ENCODE measurements at places on chromosomes 1 and 21.

DNA sequence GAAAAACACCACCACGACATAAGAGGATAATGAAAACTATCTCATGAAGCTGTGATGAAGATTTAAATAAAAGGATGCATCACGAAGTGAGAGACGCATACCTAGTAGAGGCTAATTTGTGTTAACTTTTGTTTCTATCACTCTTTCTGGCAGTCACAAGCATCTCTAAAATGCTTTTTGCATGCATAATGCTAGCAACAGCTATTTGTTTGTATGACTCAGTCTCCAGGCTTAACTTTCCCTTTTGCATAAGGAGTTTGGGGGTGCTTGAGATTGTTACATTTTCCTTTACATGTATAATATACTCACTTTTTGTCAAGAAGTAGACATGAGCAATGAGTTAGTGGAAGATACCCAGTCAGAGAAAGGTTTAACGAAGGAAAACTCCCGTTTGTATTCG, 385.4 kb downstream of the DISC1 start:
- no peak for DNase-seq

DNA sequence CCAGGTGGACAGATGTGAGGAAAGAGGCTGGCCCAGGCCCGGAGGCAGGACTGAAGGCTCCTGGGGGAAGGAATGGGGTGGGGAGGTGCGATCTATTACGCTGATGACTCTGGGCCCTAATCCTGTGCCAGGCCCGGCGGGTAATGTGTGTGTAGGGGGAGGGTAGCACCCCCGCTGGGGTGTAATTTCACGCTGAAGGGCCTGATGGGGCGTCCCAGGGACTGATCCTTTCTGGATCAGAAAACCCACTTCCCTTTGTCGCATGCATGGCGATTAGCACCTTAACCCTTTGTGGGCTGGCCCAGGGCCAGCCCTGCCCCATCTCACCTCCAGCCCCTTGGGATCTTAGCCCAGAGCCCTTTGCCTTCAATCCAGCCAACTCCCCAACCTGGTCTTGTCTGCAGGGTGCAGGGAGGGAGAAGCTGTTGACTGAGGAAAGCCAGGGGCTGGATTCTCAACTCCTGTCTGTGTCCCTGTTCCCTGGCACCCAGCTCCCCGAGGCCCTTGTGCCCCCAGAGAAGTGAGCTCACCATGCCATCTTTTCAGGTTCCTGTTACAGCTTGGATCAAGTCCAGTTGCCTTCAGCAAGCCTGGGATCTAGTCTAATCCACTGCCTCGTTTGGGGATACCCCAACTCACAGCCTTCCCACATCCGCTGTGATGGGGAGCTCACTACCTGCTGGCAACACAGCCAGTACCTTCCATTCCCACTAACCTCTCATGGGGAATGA, 26.0 kb downstream of the KNCN start:
- no peak for DNase-seq

GRCh38 chr1:245225322-245226202, 70.8 kb downstream of the KIF26B start:
- no peak for DNase-seq

GRCh38 chr1:1827089-1827848, 49.0 kb upstream of the NADK start:
- DNase-seq: no peak

DNA sequence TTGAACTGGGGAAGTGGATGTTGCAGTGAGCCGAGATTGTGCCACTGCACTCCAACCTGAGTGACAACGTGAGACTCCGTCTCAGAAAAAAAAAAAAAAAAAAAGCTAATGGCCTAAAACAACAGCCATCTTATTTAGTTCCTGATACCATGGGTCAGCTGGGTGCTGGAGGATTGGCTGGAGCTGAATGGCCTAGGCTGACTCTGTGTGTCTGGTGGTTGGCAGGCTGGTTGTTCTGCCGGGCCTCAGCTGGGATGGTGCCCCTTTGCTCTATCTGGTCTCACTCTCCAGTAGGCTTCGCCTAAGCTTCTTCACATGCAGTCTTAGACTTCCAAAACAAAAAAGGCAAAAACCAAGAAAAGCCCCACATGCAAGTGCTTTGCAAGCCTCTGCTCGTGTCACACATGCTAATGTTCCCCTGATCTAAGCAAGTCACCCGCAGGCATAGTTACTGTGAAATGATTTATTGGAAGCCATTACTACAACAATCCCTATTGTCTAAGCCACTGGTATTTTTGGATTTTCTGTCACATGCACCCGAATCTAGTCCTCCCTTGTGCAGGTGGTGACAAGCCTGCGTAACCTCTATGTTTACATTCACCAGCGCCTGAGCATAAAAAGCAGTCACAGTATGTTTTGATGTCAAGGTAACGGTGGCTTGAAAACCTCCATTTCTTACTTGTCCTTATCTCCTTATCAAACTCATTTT, 39.6 kb upstream of the KANK4 start:
- DNase-seq: no peak

GRCh38 chr1:57633056-57633455, 209.2 kb upstream of the DAB1 start:
- no peak for DNase-seq

GRCh38 chr1:37752213-37752582, 12.7 kb downstream of the EPHA10 start:
- no peak for DNase-seq

GRCh38 chr1:21244986-21245687, 45.1 kb downstream of the ECE1 start:
- DNase-seq: no peak

GRCh38 chr1:185497177-185497576, 180.1 kb upstream of the IVNS1ABP start:
- no peak for DNase-seq

DNA sequence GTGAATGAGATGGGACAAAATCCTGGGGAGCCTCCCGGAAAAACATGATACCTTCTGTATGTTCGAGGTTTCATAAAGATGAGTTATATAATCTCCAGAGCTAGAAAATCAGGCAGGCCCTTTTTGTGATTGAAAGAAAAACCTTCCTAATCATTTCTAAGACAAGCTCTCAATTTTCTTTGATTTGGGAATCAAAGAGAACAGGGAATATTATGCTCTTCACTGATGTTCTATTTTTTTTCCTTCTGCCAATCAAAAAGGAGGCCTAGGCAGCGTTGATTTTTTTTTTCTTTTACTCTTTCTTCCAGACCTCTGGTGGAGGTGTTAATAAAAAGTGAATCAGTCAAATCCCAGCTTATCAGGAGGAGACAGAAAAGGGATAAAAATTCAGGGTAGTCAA, 34.5 kb downstream of the DIRAS3 start:
- DNase-seq: no peak

- no peak for DNase-seq
Measured at GRCh38 chr1:19554090-19554489, 68.8 kb upstream of the CAPZB start.

- DNase-seq: no peak
Measured at GRCh38 chr1:150999051-150999674, 7.5 kb downstream of the MINDY1 start.

- DNase-seq: no peak
Measured at GRCh38 chr1:235160383-235160956, 580 bp downstream of the RBM34 start.

- no peak for DNase-seq
Measured at GRCh38 chr1:36149973-36150295, 648 bp upstream of the TRAPPC3 start.

DNA sequence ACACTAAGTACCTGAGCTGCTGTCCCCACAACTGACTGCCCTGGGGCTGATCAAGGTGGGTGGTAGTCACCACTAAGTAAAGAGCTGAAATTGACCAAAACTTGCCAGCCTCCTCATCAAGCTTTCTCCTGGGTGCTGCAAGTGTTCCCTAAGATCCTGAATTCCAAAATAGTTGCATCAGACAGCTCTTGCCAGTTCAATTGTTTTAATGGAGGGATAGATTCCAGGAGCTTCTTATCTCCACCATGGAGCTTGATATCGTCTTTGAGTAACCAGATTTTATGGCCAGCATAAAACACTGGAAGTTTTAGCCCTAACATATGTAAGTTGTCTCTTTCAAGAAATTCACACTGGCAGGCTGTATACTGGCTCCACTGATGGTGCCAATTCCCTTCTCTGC, 90.3 kb downstream of the NID1 start:
- DNase-seq: no peak

- DNase-seq: no peak
Measured at GRCh38 chr1:99110140-99111041, 105.7 kb upstream of the PLPPR5 start.

GRCh38 chr1:67460676-67461500, 30.7 kb upstream of the SERBP1 start:
- no peak for DNase-seq

DNA sequence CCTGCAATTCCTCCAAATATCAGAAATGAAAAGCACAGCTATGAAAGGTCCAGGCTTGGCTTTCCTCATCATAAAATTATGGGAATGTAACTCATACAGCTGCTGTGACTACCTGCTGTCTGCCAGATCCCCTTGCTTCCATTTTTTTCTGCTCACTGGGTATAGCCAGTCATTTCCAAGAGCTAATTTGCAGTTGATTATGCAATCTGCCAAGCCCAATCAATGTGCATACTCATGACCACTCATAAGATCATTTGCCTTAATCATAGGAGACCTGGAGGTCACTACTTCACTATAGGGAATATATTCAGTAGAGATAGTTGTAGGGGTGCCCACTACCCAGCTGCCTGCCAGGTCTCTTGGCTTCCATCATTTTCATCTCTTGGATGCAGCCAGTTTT, 417.7 kb upstream of the ZRANB2 start:
- DNase-seq: no peak

- DNase-seq: no peak
Measured at GRCh38 chr21:37331411-37331810, 35.2 kb upstream of the DYRK1A start.

- no peak for DNase-seq
Measured at GRCh38 chr1:44305962-44306422, 49.1 kb downstream of the ERI3 start.

DNA sequence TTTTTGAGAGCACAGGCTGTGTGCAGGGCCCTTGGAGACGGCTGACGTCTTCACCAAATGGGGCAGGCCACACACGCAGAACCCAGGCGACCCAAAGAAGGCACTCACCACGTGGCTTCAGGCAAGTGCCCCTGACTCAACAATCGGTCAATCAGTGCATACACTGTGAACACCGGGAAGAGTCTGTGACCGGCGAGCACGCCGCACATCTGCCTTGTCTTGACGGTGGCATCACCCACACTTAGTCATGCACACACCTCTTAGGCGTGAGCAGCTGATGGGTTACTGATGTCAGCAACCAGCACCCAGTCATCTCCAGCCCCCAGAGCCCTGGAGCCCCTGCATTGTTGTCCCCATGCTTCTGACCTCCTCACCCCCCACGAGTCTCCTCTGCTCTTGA, 4.9 kb upstream of the LRRC3 start:
- DNase-seq: no peak

GRCh38 chr21:33541105-33541711, 709 bp downstream of the GART start:
- no peak for DNase-seq

GRCh38 chr1:162367772-162368171, 8.9 kb downstream of the SPATA46 start:
- DNase-seq: no peak

- no peak for DNase-seq
Measured at GRCh38 chr1:155033524-155033923, at the start of the genes DCST1 and DCST2. TSS of gene DCST1 (plus strand) at chr1:155033824. CDS start at chr1:155034037, 213 bp downstream. TSS of gene DCST2 (minus strand) at chr1:155033781. CDS start at chr1:155033701, 80 bp downstream.

DNA sequence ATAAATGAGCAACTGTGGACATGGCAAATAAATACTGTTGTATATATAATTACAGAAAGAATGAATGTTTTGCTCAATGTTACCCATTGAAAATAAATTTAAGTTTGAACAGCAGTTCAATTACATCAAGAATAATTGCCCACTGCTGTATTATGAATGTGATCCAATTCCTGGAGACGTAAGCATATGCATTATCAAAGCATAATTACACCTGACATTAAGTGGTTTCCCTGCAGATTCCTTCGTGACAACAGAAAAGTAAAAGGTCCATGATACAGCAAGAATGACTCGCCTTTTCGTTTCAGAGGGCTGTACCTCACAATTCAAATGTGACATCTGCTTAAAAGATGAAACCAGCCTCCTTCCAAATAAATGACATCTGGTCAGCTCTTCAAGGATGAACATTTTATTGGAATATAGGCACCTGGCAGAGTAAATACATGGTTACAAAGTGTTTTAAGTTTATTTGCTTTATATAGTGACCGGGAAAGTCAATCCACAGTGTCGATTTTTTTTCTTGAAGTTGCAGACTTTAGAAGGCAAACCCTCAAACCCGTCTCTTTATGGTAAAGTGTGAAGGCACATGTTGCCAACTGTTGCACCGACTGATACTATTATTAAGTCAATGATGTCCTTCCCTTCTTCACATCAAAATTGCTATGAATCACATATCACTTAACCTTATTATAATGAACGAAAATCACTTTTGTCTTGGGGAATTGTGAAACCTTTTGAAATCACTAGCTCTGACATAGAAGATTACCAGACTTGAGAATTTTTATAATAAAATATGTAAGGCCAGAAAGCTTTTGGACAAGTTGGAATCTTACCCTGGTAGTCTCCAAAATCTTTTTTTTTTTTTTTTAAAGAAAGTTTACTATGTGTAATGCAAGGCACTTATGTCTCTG, 36.2 kb upstream of the EDEM3 start:
- no peak for DNase-seq

- no peak for DNase-seq
Measured at GRCh38 chr1:206415942-206416341, 54.3 kb upstream of the IKBKE start.

- no peak for DNase-seq
Measured at GRCh38 chr1:31523769-31524168, 52.5 kb upstream of the TINAGL1 start.

- DNase-seq: no peak
Measured at GRCh38 chr1:224213438-224214119, 30.5 kb downstream of the DEGS1 start.

DNA sequence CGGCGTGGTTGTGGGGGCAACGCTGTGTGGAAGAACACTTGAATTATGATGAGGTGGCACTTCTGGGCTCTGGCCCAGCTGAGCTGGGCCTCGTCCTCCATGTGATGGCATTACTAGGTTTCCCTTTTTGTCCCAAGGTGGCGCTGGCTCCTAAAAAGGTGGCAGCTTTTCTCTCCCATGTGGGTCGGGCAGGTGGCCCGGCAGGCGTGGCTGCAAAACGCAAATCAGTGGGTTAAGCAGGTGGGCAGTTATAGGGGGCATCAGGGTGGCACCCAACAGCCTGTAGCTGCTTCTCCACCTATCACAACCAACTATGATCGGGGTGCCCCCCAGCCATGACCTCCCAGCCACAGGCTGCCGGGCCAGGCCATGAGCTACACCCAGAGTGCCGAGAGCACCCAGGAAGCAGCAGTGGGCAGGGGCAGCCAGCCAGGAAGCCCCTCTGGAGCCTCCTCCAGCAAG, 59.6 kb downstream of the KCNAB2 start:
- DNase-seq: no peak

DNA sequence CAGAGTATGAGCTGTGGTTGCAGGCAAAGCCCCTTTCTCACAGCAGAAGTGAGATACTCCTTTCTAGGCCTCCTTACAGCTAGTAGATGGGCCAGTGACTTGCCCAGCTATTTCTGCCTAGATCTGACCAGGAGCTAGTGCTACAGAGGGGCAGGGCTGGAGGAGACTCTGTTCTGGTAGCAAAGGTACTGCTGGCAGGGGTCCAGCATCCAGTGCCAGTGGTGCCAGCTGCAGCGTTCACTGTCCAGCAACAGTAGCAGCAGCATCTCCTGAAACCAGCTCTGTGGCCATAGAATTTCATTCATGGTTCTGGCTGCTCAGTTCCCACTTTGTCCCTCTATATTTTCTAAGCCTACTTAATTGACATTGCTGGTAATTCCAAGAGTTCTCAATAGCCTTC, 62.5 kb upstream of the CNN3 start:
- no peak for DNase-seq

Measured in stimulated activated CD8-positive, alpha-beta memory T cell treated with anti-CD3 and anti-CD28 coated beads, Interleukin-12 subunit alpha, Interleukin-12 subunit beta, amount 100 ng/mL, for 1 hour (primary cell).